Stimulated activated CD4-positive, alpha-beta T cell treated with anti-CD3 and anti-CD28 coated beads, Interleukin-2, amount 100 ng/mL, for 24 hours (primary cell): ENCODE measurements at places on chromosomes 7 and 10.

DNA sequence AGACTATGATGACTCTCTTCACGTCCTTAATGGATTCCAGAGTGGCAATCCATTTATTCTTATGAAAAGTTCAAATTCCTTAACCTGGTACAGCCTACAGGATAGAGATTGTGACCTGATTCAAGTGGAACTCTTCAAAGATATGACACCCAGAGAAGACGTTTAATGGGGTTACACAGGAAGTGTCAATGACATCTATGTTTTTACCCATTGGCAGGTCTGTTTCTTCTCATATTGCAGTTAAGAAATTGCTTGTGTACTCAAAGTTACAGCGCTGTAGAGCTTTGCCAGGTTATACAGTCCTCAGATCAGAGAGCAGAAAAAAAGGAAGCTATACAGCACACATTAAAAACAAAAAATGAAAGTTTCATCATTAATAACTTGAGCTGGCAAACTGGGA lies 367.4 kb downstream of the THSD7A start:
- DNase-seq, result no peak

- no peak for DNase-seq
Measured at GRCh38 chr10:66752714-66753113, 173.1 kb upstream of the LRRTM3 start.

- DNase-seq, result peak; percentile 7
Measured at GRCh38 chr10:42982891-42983506, 93.9 kb upstream of the RET start.

DNA sequence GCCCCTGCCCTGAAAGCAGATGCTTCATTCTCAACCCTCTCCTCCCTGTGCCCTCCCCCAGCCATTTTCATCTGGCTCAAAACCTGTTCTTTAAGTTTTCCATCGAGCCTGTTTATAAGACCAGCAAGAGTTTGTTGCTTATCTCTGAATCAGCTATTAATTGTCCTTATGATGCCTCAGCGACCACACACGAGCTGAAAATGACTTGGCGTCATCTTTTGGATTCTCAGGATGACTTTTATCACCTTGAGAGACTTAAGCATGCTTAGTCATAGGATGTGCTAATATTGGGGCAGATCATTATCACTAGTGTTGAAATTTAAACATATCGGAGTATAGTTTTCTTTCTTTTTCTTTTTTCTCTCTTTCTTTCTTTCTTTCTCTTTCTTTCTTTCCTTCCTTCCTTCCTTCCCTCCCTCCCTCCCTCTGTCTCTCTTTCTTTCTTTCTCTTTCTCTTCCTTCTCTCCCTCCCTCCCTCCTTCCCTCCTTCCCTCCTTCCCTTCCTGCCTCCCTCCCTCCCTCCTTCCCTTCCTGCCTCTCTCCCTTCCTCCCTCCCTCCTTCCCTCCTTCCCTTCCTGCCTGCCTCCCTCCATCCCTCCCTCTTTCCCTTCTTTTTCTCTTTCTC lies 184.5 kb downstream of the PHTF2 start:
- DNase-seq, result peak; percentile 22

GRCh38 chr10:58943256-58943890 lies 233.1 kb upstream of the PHYHIPL start:
- DNase-seq, result no peak

DNA sequence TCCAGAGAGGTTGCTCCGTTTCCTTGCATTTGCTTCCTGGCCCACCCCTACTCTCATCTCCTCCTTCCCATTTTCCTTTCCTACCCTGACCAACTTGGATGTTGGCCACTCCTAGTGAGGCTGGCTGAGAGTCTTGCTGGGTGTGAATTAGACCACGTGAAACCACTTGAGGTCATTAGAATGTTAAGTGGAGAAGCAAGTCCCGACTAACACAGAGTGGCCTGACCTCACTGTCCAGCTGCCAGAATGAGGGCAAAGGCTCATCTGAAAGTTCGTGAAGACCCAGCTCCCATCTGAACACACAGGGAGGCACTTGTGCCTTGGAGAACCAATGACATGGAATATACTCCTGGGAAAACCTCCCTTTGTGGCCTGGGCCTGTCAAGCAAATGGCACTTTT lies 80.8 kb downstream of the WDR11 start:
- no peak for DNase-seq

GRCh38 chr10:10125676-10126075 lies 892.0 kb upstream of the CELF2 start:
- DNase-seq, result no peak

DNA sequence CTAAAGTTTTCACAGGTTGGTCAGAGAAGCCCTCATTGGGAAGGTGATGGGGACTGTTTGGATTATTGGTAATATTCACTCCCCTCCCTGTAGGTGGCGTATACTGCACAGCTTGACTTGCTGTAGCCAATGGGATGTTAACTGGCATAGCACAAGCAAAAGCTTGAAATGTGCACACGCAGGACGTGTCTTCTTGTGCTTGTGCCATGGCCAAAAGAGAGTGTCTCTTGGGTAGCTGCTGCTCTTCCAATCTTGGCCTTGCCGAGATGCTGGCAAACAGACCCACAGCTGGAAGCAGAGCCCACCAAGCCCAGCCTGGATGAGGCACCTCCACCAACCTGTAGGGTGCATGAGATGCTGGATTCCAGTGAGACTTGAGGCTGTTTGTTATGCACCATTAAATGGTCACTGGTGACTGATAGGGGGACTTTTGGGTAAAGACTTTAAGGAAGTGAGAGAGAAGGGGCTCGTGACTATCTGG lies 266.0 kb downstream of the GRID1 start:
- DNase-seq, result no peak

- DNase-seq, result no peak
Measured at GRCh38 chr10:124674768-124675222, 69.4 kb downstream of the FAM53B start.

GRCh38 chr10:33871061-33871956 lies 536.8 kb upstream of the NRP1 start:
- DNase-seq, result no peak

- DNase-seq, result no peak
Measured at GRCh38 chr7:36985866-36986400, 261.6 kb upstream of the AOAH start.

DNA sequence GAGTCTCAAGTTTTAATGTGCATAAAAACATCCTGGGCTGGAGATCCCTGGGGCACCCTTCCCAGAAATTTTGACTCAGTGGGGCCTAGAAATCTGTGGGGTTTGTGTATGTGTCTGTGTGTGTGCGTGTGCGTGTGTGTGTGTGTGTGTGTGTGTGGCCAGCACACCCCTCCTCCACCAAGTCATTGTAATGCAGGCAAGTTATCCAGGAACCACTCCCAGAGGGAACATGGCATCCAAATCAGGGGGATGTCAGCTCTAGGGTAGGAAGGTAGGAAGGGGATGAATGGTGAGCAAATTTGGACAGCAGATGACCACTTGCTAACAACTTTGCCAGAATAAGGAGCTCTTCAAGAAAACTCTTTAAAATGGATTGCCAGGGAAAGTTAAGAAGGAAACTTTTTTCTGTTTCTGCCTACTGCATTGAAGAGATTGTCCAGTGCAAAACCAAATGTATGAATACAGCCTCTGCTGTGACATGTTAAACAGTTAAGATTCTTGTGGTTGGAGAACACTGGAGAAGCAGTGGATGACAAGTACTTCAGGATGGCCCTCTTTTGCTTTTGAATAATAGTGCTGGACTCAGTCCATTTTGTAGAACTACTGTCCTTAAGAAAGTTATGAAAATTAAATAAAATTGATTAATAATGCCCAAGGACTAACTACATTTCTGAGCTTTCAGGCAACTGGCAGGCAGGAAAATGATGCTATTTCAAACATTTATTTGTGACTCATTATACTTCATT lies 12.3 kb downstream of the STAMBPL1 start:
- no peak for DNase-seq

- DNase-seq, result no peak
Measured at GRCh38 chr7:79132844-79133451, 320.5 kb downstream of the MAGI2 start.

GRCh38 chr7:133950855-133951254 lies 176.3 kb upstream of the LRGUK start:
- DNase-seq, result no peak

DNA sequence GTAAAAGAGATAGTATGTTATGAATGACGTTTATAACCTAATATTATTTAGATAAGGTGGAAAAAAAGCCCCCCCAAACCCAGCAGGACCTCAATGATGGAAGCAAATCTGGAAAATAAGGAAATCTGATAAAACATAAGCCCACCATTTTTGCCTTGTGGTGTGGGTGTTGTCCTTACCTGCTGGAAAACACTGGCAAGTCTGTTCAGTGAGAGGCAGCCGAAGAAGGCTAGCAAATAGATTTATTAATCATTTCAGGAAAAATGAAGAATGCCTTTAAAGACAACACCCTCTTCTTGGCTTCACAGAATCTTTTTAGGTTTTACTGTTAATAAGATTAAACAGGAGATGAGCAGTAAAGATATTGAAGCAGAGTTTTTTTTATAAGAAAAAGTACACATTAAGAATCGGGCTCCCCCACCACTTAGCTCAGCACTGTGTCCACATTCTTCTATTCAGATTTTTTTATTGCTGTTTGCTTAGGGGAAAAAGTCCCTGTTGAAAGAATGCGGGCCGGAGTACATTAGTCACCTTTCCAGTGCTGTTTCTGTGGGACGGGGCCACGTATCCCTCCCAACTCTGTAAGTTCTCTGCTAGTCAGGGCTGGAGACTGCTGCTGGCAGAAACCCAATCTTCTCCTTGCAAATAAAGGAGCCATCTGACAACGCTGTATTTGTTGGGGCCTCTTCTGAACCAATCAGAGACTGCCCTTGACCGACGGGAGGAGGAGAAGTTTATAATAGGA lies 104.1 kb downstream of the EVX1 start:
- no peak for DNase-seq

DNA sequence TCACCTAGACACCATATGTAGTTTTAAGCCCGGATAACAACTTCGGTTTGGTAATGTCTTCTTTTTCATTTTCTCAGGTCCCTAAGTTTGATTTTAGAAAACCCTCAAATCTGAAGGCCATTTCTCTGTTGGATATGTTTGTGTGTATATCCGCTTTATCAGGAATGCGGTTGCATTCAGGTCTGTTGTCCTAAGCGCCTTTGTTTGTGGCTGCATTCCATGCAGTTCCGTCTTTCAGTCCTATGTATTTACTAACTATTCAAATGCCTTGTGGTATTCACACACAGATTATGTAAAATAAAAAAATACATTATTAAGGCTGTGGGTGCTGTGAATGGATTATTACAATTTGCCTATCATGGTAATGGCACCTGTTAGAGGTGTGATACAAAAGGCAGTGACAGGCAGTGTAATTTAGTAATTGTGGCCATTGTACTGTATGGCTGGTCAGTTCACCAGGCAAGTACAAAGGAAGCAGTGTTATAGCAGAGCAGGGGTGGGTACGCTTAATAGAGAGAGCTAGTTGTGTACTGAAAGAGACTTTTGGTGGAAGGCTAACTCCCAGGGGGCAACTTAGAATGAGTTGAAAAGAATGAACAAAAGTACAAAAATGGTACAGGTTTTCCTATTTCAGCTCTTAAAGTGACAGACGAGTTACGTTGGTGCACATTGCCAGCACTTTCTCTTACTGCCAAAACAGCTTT lies 136.4 kb downstream of the VTI1A start:
- DNase-seq, result no peak

DNA sequence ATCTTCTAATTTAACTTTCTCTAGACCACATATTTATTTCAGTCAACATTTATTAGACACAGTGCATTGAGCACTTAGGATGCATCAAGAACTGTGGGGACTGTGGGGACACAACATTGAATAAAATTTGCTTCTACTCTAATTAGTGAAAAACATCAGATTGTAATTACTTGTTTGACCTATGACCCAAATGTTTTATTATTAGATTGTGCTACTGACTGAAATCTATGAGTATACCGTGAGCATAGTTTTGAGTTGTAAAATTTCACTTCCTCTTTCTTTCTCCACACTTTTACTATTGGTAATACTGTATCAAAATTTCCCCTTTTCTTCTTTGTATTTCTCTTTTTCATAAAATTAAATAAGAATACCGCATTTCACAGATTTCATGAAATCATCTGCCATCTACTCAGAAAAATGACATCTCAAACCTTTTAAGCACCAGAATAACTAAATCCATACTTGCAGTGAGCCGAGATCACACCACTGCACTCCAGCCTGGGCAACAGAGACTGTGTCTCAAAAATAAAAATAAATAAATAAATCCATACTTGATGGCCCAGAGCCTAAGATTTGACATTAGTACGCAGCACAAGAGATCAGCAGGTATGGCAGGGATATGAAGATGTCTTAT lies 25.4 kb upstream of the INPP5F start:
- DNase-seq, result no peak

- DNase-seq, result no peak
Measured at GRCh38 chr10:80146918-80147317, 14.4 kb downstream of the PLAC9 start.

GRCh38 chr10:81920213-81920829 lies 45.3 kb downstream of the NRG3 start:
- peak; percentile 21 for DNase-seq

GRCh38 chr7:73740771-73741170 lies 2.2 kb upstream of the ABHD11 start:
- DNase-seq, result no peak

DNA sequence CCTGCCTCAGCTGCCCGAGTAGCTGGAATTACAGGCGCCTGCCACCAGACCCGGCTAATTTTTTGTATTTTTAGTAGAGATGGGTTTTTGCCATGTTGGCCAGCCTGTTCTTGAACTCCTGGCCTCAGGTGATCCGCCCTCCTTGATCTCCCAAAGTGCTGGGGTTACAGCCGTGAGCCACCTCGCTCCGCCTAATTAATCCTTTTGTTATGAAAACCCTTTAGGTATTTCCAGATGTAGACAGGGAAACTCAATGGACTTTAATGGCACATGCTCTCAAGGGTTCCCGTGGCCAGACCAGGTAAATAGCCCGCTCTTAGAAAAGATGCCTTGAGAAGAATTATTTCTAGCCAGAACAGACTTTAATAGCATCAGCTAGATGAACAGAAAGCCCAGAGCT lies 19.7 kb upstream of the EXOC4 start:
- DNase-seq, result no peak

DNA sequence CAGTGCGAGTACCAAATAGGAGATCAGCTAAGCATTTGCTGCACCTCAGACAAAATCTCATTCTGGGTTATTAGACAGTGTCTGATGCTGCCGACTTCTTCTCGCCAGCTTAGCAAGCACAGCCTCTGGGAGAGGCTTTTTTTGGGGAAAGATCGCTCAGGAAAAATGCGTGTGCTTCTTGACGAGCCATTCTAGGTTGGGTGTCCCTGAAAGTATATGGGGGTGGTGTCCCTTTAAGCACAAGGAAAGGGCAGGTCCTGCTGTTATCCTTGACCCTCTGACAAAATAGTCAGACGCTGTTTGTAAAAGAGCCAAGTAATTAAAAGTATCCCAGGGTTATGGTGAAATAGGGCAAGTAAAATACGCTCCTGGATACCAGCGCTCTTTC lies 540.1 kb upstream of the FZD8 start:
- DNase-seq, result no peak

GRCh38 chr10:78065611-78066010 lies 31.9 kb downstream of the RPS24 start:
- no peak for DNase-seq

- no peak for DNase-seq
Measured at GRCh38 chr7:112092709-112093395, 113.3 kb downstream of the DOCK4 start.

- no peak for DNase-seq
Measured at GRCh38 chr7:69419934-69420333, 178.3 kb upstream of the AUTS2 start.

- DNase-seq, result no peak
Measured at GRCh38 chr7:104986628-104987259, 27.3 kb upstream of the KMT2E start.

GRCh38 chr7:2651847-2652735 lies 20.3 kb downstream of the TTYH3 start:
- no peak for DNase-seq

GRCh38 chr7:26044320-26044719 lies 107.7 kb upstream of the NFE2L3 start:
- DNase-seq, result no peak
